NCI-H1436 treated with DMSO at 0.1 percent for 48 hours (cell line): ENCODE measurements at places on chromosomes 11 and 22.

GRCh38 chr11:121877152-121877551 lies 238.9 kb downstream of the BLID start:
- DNase-seq, result no peak

DNA sequence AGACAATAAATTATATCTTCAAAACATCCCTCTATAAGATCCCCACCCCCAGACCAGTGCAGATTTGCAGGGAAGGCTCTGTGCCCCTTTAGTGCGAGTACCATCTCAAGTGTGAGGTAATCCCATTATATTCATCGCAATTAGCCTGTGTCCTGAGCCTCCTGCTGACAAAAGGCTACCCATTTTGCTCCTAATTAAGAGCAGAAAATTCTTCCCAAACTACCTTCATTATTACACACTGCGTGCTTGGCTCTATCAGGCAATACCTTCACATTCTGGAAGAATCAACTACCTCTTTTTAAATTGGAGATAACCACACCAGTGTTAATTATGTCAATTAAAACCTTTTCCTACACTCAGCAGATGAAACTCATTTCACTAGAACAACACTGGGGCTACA lies 1133.4 kb upstream of the CCDC90B start:
- no peak for DNase-seq

- DNase-seq, result no peak
Observed at GRCh38 chr11:119109843-119110242, 2.7 kb downstream of the C2CD2L start.

DNA sequence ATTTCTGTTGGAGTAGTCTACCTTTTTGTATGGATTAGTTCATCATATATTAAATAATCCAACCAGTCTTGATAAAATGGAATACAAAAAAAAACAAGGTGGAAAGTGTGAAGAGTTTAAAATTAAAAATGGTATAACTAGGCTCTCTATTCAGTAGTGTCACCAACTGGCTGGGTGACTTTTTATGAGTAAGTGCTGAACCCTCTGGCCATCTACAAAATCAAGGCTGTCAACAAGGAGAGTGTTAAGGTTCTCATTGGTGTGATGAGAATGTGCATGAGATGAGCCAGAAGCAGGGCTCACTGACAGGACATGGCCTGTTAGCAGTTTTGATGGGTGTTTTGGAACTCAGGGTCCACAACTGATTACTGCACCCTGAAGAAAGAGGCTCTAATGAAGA lies 343.2 kb downstream of the AASDHPPT start:
- DNase-seq, result no peak

GRCh38 chr11:8959546-8960166 lies 4.6 kb downstream of the TMEM9B start:
- DNase-seq, result no peak

DNA sequence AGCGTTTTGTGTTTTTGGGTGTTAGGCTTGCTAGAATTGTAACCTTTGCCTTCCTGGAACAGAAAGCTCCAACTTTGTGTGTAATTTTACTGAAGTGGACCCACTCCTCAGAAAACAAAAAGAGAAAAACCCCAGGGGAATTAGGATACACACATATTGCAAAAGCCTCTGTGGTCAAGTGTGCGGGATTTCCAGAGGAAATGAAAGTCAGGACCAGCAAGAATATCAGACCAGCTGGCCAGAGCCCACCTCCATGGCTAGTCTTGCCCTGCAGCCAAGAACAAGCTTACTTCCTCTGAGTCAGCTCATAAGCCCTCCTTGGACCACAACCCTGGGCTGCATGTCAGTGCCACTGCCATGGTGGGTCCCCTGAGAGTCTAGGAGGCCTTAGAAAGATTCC lies 37.0 kb upstream of the FTH1 start:
- DNase-seq, result no peak

- DNase-seq, result no peak
Observed at GRCh38 chr11:72676861-72677341, 2.7 kb upstream of the PDE2A start.

GRCh38 chr22:37094239-37094638 lies 15.3 kb downstream of the TMPRSS6 start:
- DNase-seq, result no peak

- DNase-seq, result no peak
Observed at GRCh38 chr11:73412308-73412707, 36.1 kb downstream of the RELT start.

GRCh38 chr11:9568161-9568853 lies 5.2 kb upstream of the WEE1 start:
- no peak for DNase-seq

- DNase-seq, result no peak
Observed at GRCh38 chr11:29260939-29261705, 755.7 kb downstream of the KCNA4 start.

DNA sequence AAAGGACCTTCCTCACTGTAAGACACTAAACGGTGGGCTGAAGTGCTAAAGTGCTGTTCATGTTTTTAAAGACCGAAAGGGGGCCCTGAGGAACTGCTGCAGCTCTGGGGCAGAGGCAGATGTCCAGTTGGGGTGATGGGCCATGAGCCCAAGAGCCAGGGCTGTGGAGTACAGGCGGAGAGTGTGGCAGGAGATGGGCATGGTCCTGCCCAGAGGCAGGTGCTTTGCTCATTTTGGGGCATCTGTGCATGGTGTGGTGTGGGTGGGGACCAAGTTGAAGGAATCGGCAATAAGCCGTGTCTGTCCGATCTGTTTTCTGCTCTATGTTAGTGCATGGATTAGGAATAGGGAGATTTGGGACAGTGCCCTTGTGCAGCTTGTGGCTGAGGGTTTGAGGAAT lies 258.3 kb downstream of the NTM start:
- no peak for DNase-seq

GRCh38 chr11:113960702-113961330 lies 14.1 kb upstream of the HTR3A start:
- DNase-seq, result no peak

DNA sequence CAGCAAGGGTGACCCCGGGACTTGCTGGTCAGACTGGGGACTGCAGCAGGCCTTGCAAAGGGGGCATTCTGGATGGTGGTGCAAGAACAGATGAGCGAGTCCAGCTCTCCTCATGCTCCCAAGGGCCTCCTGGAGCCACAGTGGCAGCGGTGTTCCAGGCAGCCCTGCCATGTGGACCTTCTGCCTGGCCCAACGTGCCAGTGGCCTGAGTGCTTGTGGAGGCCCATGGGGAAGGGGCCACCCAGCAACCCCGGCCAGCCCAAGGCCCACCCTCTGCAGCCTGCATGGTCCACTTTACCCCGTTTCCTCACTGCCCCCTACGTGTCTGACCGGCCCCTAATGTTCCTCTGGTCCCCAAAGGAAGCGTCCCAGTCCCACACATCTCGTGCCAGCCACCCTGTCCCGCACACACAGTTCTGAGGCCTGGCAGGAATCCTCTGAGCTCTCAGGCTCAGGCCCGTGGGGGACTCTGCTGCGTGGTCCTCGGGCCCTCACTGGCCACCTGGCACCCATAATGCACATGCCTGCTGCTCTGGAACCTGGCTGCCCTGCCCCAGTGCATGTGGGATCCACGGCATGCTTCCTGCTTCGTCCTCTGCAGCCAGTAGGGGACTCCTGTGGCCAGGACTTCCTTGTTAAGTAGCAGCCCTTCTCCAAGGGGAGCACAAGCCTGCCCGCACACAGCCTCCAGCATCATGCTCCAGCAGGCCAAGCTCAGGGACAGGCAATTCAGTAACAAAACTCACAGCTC lies 85.5 kb downstream of the DGCR2 start:
- DNase-seq, result no peak

GRCh38 chr11:70207531-70208131 lies 4.5 kb downstream of the FADD start:
- no peak for DNase-seq

- no peak for DNase-seq
Observed at GRCh38 chr11:134640971-134641968, 229.2 kb upstream of the B3GAT1 start.

DNA sequence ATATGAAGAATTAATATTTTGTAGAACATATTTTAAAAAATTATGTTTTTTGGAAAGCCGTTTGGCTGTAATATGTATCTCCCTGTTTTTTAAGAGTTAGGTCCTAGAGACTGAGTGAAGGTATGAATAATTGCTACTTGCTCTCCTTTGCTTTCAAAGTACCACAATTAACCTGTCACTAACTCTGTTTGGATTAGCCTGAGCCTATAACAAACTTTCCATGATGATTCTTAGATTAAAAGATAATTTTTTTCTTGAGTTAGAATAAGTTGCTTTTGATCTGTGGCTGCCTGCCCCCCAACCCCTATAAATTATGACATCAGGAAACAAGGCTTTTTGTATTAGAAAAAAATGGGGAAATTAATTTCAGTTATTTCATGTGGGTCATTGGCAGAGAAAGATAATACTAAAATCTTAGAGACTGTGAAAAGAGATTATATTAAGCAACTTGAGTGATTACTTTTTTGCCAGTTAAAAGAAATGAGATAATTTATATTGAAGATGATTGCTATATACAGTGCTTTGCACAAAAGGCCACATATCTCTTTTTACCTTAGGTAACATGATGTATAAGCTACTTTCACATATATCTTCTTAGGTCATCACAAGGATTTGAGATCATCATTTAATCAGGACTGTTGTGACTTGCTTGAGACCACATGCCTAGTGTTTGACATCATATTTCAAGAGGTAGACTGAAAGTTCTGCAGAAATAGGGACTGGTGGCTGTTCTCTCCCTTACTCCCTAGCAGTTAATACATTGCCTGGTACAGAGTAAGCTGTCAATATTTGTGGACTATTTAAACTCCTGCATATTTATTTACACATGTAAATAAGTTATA lies 9.6 kb downstream of the MTMR3 start:
- DNase-seq, result no peak

GRCh38 chr22:22666307-22667091 lies 22.1 kb downstream of the GGTLC2 start:
- no peak for DNase-seq

DNA sequence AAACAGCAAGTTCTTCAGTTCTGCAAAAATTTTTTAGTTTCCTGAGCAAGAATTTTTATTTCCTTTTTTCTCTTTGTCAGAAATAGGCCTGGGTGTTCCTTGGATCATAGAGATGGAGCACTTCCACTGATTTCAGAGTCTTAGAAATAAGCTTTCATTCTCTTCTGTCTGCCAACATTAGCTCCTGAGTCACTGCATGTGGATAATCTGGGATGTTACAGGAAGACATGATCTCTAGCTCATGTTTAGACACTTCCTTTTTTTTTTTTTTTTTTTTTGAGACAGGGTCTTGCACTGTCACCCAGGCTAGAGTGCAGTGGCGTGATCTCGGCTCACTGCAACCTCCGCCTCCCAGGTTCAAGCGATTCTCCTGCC lies 13.2 kb upstream of the TMEM218 start:
- no peak for DNase-seq

DNA sequence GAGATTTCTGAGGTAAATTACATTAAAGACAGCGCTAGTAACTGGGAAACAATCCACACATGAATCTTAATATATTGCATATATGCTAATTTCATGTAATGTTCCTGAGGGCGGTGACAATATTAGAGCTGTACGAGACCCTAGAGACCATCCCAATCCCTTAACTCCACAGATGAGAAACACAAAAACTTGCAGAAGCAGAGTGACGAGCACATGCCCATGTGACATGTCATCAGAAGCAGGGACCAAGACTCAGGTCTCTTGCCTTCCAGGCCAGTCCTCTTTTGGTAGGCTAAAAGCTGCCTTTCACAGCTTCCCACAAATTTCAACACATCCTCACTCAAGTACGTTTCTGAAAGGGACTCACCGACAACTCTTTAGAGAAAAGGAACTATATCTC lies 11.8 kb downstream of the MAPK1 start:
- no peak for DNase-seq

- DNase-seq, result no peak
Observed at GRCh38 chr11:65290448-65291165, 24.1 kb upstream of the CDC42EP2 start.

DNA sequence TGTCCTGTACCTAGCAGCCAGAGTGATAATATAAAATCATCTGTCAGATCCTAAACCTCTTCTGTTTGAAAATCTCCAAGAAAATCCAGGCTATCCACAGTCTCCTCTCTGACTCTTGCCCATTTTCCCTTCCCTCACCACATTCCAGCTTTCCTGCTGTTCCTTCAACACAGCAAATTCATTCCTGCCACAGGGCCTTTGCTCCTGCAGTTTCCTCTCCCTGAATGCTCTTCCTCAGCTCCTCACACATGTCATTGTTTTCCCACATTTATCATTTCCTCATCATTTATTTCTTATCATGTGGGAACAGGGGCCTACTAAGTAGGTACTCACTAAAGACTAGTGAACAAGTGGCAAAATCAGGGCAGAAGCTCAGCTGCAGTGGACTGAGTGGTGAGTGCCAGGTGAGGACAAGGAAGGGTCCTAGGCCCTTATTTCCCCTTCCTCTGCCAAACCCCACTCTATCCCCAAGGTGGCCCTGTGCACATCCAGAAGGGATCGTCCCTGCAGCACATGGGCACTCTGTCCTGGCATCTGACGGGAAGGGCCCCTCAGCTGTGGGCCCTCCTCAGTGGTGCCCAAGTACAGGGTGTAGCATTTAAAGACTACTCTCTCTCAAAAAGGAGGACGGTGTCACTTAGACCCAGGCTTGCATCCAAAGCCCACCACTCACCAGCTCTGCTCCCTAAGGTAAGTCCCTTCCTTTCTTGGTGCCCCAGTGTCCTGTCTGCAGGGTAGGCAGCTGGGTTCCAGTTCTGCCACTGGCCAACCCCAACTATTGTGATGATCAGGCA lies 2.0 kb downstream of the LRRC32 start:
- no peak for DNase-seq

- no peak for DNase-seq
Observed at GRCh38 chr11:70804139-70804837, 406.0 kb downstream of the CTTN start.

GRCh38 chr11:72217841-72218240 lies 1.2 kb downstream of the FOLR2 start:
- DNase-seq, result no peak

DNA sequence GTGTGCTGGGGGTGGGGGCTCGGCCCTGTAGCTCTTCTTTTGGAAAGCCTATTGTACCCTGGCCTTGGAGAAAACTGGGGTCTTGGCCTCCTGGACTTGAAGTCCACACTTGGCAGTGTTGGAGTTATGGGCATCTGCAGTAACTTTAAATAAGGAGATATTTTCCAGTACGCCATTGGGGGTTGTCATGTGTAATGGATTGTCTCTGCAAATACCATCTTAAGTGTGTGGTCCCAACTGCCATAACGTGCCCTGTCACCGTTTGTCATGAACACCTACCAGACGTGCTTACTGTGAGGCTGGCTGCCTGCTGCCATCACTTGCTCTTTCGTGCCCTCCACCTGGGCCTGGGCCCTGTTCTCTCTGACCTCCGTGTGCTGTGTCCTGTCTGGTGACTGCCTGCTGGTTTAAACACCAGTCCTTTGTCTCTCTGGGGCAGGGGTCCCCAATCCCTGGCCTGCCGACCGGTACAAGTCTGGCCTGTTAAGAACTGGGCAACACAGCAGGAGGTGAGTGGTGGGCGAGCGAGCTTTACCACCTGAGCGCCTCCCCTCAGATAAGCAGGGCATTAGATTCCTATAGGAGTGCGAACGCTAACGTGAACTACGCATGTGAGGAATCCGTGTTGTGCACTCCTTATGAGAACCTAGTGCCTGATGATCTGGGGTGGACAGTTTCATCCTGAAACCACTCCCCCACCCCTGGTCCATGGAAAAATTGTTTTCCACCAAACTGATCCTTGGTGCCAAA lies 3.6 kb upstream of the ZDHHC8 start:
- no peak for DNase-seq

GRCh38 chr11:19890308-19890707 lies 177.7 kb downstream of the NAV2 start:
- DNase-seq, result no peak
